ENCODE measurements at places on chromosomes 5 and 9.

DNA sequence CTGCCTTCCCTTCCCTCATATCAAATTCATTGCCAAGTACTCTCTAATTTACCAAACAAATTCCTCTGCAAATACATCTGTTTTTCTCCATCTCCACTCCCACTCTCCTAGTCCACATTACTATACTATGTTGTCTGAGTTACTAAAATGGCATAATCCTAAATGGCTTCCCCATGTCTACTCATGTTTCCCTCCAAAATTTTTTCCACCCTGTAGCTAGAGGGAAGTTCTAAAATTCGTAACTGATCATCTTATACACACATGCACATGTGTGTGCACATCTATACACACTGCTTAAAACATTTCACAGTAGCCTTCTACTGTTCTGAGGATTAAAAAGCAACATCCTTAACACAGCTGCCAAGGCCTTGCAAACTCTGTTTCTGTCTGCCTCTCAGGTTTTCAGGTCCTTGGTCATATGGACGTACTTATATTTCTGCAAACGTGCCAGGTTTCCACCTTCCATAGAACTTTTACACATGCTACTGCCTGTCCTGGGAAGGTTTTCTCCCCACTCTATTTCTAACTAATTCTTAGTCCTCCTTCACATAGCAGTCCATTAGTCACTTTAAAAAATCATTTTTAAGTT lies 140.6 kb downstream of the LURAP1L start:
- DNase-seq: no peak

GRCh38 chr9:128845186-128845931 lies 15.8 kb upstream of the SPOUT1 start:
- DNase-seq: no peak

DNA sequence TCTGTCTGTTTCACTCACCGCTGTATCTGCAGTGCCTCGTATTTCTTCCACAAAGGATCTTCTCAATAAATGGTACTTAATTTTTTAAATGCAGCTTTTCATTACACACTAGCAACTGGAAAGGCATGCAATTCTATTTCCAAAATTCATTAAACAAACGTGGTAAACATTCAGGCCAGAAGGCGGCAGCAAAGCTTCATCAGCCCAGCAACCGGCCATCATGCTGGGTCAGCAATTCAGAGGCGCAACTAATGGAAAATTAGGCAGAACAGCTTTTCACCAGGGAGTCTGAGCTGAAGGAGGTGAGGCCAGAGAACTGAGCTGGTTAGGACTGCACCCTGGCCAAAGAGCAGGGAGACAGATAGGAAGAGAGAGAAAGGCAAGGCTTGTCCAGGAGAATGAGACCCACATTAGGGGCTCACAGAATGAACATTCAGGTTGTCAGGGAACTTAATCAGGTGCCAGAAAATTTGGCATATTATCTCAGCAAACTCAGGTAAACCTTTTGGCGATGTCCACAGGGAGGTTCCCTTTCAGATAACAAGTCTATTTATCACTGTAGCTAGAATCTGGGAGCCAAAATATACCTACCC lies 17.7 kb upstream of the RNF180 start:
- no peak for DNase-seq

DNA sequence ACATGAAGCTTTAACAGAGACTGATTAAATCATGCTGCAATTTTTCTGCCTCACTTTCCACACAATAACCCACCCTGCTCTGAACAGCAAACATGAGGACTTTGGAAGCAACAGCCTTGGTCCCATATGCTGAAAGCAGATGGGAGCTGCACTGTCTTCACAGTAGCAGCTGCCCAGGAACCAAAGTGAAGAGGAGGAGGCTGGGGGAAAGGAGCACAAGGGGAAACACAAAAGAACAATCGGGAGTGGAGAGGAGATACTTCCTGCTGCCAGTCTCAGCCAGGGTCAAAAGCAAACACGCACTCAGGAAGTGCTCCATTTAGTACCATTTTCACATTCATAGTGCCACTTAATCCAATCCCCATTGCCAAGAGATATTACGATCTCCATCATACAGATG lies 183.3 kb upstream of the PUM3 start:
- no peak for DNase-seq

DNA sequence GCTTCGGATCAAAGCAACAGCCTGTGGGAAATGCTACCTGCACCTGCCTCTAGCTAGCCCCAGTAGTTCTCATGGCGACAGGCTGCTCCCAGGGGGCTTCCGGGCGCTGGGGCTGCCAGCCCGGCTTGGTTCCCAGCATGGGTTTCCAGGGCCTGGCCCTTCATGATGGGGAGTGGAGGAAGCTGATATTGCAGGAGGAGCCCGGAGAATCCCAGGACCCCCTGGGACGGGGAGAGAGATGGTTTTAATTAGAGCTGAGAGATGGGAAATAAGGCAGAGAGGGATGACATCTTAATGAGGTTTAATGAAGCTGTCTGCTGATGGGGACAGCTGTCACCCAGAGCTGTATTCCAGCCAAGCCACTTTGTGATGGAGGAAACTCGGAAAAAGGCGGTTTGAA lies 78.6 kb downstream of the CFAP77 start:
- DNase-seq: no peak

DNA sequence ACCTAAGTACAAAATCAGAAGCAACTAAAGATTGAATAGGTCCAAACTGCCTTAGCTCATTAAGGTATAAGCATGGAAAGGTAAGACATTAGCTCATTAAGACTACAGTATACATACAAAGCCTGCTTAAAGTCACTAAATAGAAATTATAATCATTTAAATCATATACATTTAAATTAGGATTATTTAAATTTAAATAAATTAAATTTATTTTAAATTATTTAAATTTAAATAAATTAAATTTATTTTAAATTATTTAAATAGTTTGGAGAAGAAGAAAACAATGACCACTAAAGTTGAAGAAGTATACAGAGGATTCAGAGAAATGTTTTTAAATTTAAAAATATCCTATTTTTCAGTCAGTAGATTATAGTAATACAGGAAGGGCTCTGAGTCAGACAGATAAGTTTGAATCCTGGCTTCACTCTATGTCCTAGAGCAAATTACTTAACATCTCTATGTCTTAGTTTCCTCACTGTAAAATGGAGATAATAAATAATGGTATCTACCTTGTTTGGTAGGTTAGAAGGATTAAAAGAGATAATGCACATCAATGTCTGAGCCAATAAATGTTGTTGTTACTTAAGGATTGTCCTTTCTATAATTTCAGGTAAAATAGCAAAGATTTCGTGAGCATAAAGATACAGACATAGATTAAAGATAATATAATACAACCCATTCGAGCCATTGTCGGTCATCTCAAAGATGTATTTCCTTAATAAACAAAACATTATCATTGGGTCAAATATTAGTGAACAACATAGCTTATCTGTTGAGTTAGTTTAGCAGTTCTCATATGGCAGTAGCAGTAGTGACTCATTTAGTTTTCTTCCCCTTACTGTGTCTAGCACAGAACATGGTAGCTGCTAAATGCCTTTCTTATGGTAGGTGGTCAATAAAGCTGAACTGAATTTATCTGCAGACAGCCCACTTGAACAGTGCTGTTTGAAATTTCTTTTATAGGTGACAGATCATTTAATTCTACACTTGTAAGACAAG lies 100.6 kb downstream of the KIAA0825 start:
- DNase-seq: no peak

DNA sequence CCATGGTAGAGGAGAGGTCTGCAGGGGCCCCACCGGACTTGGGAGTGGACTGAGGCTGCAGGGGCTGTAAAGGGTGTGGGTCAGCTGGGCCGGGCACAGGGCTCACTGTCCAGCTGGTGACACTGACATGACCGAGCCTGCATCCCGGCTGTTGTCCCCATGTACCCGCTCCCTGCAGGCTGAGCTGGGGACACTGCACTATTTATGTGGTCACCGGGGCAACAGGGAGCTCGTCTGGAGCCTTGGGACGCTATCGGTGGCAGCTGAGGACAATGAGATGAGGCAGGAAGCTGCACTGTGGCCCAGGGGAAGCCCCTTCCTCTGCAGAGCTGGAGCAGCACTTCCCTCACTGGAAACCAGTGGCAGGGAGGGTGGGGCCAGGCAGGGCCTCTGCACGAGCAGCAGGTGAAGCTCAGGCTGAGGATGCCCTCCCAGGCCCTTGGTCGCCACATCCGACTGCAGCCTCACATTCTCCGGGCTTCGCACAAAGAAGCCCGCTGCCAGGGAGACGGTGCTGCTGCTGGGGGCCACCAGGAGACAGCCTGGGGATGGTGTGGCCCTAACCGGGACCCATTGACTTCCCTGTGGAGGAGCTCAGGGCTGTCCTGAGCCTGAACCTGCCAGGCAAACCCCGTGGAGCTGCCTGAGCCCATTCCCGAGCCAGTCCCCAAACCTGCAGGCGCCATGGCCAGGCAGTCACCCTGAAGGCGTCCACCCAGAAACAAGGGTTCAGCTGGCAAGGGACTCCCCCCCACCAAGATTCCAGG lies 26.4 kb downstream of the ZDHHC11B start:
- no peak for DNase-seq

GRCh38 chr5:79856456-79857055 lies 134.5 kb downstream of the MTX3 start:
- DNase-seq: no peak

- no peak for DNase-seq
Measured at GRCh38 chr9:118104363-118104762, 400.2 kb downstream of the TLR4 start.

- no peak for DNase-seq
Measured at GRCh38 chr9:33851301-33851700, 34.3 kb downstream of the UBE2R2 start.

DNA sequence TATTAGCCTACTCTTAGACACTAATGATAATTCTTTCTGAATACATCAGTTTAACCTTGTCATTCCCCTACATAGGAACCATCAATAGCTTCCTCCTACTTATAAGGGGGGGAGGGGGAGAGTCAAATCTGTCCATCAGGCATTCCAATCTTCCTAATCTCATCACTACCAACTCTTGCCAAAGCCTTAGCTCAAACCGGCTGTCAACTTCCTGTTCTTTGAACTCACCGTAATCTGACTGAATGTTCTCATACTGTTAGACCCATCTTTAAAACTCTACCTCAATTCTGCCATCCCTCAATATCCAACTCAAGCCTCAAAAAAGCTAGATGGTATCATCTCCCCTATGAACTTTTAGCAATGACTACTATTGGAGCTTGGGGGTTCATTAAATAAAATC lies 41.9 kb upstream of the RNF38 start:
- no peak for DNase-seq

DNA sequence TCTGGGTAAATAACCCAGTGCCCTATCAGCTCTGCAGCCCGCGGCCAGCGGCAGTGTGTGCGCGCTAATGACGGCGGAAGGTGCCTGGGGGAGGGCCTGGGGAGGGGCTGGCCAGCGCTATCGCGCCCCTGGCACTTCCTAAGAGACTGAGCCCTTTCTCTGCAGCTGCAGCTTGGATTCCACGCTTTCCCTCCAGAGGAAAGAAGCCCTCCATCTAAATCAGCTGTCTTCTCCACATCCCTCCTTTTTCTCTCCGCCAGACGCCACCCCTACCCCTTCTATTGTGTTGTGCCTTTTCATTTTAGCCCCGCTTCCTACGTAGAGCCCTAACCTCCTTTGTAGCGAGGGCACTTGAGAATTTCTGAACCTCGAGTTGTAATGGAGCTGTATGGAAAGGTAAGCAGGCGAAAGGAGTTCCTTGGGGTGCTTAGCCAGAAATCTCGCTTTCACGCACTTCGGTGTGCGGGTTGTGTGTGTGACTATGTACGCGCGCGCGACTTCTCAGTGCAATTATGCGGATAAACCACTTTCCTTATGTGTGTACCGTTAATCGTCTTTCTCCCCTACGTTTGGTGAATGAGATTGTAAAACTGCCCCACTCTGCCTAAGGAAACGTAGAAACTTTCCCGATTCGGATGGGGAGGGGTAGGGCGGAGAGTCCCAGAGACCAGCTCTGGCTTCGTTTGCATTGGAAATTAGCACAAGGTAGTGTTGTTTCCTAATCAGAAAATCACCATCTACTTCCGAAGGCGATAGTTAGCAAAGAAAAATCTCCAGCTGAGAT lies 664 bp upstream of the RAB3C start:
- DNase-seq: no peak

DNA sequence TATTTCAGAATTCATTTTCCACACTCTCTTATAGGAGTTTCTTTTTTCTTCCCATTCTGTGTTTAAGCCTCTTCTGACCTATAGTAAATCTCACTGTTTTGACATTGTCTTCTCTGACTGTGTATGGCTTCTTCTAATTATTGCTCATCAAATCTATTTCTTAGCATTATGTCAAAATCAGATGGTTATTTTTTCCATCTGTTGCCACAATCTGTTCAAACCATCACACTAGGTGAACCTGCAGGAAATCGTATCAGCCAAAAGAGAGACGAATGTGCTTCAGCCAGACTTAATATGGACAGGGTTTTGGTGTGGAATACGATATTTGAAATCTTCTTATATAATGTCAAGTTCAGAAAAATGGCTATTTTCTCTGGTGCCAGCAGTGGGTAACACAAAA lies 15.9 kb upstream of the SEMA4D start:
- DNase-seq: no peak

DNA sequence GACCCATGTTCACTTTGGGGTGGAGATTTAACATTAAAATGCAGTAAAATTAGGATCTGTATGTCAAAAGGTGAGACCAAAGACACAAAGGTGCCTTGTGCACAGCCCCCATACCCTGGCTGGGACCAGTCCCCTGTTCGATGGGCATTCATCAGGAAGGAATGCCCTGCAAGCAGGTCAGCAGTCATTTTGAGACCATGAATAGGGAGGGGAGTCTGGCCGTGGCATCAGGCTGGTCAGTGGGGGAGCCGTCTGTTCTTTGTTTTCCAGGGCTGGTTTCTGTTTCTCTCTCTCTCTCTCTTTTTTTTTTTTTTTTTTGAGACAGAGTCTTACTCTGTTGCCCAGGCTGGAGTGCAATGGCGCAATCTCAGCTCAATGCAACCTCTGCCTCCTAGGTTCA lies 68.9 kb upstream of the GOLM1 start:
- no peak for DNase-seq

DNA sequence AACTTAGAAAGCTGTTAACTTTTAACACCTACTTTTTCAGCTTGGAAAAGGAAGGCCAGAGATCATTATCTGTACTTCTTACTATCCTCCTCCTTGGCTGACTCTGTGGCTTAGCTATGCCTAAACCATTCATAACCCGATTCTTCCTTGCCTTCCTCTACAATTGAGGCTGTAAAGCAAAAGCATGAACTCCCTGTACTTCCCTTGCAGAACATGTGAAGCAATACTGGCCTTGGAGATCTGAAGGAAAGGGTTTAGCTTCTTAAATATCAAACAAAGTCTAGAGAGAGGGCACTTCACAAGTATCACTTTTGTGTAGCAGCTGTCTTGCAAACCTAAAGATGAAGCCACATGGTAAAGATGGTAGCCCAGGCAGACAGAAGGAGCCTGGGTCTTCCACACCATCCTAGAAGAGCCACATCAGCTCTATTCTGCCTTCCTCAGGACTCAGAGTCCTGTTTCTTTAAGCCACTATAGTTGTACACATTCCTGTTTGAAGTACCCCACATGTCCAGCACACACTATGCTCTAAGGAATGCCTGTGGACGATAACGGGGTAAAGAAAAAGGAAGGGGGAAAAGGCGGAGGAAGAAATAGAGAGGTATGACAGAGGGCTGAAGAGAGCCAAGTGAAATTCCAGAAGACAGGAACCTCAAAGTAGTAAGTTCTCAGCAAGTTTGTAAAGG lies 169.2 kb downstream of the SLIT3 start:
- DNase-seq: no peak

- no peak for DNase-seq
Measured at GRCh38 chr5:43232943-43233833, 41.2 kb downstream of the NIM1K start.
